ENCODE measurements at places on chromosomes 1 and 21. TPM values are rescaled to one million over a fixed set of nuclear protein-coding genes. Genes with fewer than 3 reads are reported as not detected.

DNA sequence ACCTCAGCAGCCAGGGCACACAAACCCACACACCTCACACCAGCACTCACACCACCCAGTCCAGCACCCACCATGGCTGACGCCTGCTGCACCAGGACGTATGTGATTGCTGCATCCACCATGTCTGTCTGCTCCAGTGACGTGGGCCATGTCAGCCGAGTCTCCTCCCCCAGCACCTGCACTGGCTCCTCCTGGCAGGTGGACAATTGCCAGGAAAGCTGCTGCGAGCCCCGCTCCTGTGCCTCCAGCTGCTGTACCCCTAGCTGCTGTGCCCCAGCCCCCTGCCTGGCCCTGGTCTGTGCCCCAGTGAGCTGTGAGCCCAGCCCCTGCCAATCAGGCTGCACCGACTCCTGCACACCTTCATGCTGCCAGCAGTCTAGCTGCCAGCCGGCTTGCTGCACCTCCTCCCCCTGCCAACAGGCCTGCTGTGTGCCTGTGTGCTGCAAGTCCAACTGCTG, at the start of gene KRTAP10-8:
TSS of gene KRTAP10-8 (plus strand) at position 51 of the 458 bp plus-strand sequence. CDS start at position 73, 22 bp downstream.
- DNase-seq, result no peak
- H3K4me3 ChIP-seq, result no peak within 1 kb of the TSS
- peaks cover 5% of the 10 kb centered on the region for H3K36me3 ChIP-seq
- peaks cover 6% of the 10 kb centered on the region for H3K27me3 ChIP-seq
- H3K27ac ChIP-seq, result no peak within 1 kb of the TSS

DNA sequence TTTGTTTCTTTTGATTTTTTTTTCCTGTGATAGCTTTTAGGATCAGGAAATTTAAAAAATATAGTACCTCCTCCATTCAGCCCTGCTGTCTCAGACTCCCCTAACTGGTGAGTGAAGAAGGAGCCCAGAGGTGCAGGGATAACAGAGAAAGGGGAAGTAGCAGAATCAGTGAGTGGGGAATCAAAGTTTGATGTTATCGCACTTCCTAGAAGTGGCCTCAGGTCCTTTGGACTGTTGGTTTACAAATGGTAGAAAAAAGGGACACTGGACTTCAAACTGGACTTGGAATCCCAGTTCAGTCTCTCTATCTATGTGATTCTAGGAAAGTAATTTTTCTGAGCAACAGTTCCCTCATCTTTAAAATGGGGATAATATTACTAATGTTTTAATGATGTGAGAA, 99.5 kb downstream of the FGGY start:
- no peak overlapping the region for H3K27ac ChIP-seq
- H3K4me1 ChIP-seq, result peaks cover 22% of the 10 kb centered on the region
- no peak overlapping the region for H3K4me3 ChIP-seq
- peaks cover 2% of the 10 kb centered on the region for H3K36me3 ChIP-seq
- no peak for DNase-seq

GRCh38 chr1:9705337-9706093, 54.0 kb downstream of the PIK3CD start:
- DNase-seq, result no peak
- H3K36me3 ChIP-seq, result peaks cover 37% of the 10 kb centered on the region
- peak overlapping the region; percentile 51 for H3K4me3 ChIP-seq
- H3K27ac ChIP-seq, result peak overlapping the region; percentile 59
- H3K4me1 ChIP-seq, result peaks cover 52% of the 10 kb centered on the region
- H3K27me3 ChIP-seq, result no peaks in the 10 kb centered on the region

The SIPA1L2 gene
- 2.6 TPM for total RNA-seq

The NGF gene
- total RNA-seq, result not detected

The NTRK1 gene
- 49.8 TPM for total RNA-seq

The RC3H1 gene
- total RNA-seq, result 49.5 TPM

DNA sequence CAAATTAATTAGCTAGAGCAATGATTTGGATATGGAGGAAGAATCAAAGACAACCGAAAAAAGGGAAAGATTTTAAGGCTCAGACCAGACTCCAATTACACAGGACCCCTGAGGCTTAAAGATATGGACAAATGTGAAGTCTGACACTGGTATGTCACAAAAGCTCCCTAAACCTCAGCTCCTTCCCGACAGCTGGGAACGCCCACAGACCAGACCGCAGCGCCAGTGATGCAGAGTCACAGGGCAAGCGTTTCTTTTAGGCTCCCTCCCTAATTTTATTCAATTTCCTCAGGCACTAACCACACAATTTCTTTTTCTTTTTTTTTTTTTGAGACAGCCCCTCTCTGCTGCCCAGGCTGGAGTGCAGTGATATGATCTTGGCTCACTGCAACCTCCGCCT, 40.2 kb downstream of the NID1 start:
- no peak overlapping the region for H3K4me3 ChIP-seq
- H3K27ac ChIP-seq, result no peak overlapping the region

DNA sequence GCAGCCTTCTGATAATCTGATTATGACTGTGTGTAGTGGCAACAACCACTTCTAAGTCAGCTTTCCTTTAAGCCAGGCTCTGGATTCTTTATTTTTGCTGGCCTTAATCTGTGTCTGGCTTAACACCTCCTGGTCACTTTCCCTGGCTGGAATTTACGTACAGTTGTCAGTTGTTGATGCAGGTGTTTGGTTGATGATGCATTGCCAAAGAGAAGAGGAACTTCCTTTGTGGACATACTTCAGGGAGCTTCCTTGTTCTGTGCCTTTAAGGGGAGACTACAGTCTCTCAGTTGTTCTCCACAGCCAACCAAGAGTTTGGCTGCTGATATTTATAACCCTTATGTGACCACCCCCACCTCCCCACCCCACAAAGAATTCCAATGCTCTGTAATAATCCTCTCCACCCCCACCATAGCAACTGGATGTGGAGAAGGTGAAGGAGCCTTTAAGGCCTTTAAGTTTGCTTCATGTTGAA, 96.0 kb upstream of the BMP8A start:
- H3K27ac ChIP-seq, result no peak overlapping the region
- peaks cover 29% of the 10 kb centered on the region for H3K36me3 ChIP-seq
- no peak overlapping the region for H3K4me3 ChIP-seq
- DNase-seq, result no peak
- H3K4me1 ChIP-seq, result peaks cover 81% of the 10 kb centered on the region

The OR2T35 gene
- total RNA-seq, result not detected

DNA sequence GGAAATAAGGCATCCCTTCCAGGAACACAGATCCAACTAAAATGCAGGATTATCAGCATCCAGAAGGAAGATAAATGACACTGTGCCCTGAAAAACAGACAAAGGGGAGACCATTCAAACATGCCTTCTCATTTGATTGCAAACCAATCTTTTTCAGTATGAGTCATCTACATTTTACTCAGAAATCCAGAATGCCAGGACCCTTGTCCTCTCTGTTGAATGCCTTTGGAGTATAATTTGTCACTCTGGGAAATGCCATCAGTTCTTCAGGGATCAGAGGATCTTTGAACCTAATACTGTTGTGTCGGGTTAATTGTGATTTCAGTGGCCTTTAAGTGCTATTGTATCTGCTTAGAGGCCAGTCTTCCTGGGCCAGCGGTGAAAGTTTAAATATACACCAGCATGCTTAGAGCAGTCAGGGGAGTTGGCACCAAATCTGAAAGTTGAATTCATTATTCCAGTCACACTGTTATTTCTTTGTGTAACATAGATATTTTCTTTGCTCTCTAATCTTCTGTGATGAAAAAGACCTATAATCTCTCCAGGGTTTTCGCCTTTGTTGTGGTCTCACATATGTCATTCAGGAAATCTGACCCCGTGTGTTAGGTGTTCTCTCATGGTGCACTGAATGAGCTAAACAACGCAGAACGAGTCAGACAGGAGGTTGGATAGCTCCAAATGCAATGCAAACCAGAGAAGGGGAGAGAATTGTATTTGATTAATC, 364.8 kb upstream of the SGIP1 start:
- H3K27me3 ChIP-seq, result peaks cover 10% of the 10 kb centered on the region
- peak overlapping the region; percentile 13 for H3K4me3 ChIP-seq
- no peak overlapping the region for H3K27ac ChIP-seq
- H3K4me1 ChIP-seq, result peaks cover 29% of the 10 kb centered on the region
- no peak for DNase-seq

GRCh38 chr1:30464187-30464617, 259.2 kb downstream of the MATN1 start:
- no peaks in the 10 kb centered on the region for H3K27me3 ChIP-seq
- no peak overlapping the region for H3K27ac ChIP-seq
- no peak for DNase-seq
- no peaks in the 10 kb centered on the region for H3K4me1 ChIP-seq
- H3K36me3 ChIP-seq, result no peaks in the 10 kb centered on the region

GRCh38 chr1:214993419-214993818, 89.1 kb upstream of the KCNK2 start:
- H3K4me1 ChIP-seq, result no peaks in the 10 kb centered on the region
- H3K4me3 ChIP-seq, result no peak overlapping the region
- no peak overlapping the region for H3K27ac ChIP-seq
- no peak for DNase-seq
- no peaks in the 10 kb centered on the region for H3K36me3 ChIP-seq
- no peaks in the 10 kb centered on the region for H3K27me3 ChIP-seq
